ENCODE measurements at places on chromosomes 2 and 18.

GRCh38 chr18:7272311-7273049 is 41.6 kb downstream of the LRRC30 start:
- DNase-seq = no peak

DNA sequence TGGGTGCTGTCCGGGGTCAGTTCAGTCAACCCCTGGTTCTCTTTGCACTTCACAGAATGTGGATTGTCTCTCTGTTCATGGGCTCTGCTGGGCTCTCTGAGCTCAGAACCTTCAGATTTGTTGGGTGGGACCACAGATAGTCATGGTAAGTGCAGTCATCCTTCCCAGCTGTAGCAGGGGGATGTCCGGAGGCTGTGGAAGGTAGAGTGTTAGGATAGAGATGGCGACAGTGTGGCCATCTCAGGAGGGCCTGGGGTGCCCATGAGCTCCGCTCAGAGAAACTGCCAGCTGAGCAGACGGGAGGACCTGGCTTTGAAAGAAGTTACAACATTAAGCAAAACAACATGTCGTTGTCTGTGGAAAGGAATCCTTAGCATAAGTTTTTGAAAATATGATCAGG is 149.8 kb downstream of the FAM210A start:
- DNase-seq = no peak

GRCh38 chr18:36648803-36649202 is 180.0 kb downstream of the TPGS2 start:
- no peak for DNase-seq

DNA sequence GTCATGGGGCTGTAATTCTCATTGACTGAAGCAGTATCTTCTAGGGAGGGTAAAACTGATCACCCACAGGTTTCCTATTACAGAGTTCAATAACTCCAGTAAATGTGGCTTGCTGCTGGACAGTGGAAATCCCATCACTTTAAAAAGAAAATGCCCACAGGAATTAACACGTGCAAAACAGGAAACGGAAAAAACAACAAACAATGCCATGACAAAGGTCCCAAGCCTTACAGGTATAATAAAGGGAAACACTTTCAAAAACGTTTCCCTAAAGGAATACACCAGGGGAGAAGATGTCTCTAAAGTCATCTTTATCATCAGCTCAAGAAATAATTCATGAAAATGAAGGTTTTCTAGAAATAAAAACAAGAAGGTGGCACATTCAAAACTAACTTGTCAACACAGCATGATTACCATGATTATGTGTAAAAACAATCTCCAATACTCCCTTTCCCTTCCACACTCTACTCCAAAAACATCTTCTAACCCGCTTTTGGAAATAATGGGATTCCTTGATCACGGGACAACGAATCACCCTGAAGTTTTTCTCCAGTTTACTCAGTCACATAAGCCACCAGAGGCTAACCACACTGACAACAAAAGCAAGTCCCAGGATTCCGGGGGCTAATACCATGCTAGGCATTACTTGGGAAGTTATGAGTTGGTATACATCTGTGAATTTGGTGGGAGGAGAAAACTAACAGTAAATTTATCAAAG is 167.9 kb downstream of the TCF4 start:
- no peak for DNase-seq

GRCh38 chr2:30960213-30960612 is 153.0 kb upstream of the CAPN13 start:
- no peak for DNase-seq

All from naive B cell (primary cell).